ENCODE measurements at places on chromosomes 5 and 9.

DNA sequence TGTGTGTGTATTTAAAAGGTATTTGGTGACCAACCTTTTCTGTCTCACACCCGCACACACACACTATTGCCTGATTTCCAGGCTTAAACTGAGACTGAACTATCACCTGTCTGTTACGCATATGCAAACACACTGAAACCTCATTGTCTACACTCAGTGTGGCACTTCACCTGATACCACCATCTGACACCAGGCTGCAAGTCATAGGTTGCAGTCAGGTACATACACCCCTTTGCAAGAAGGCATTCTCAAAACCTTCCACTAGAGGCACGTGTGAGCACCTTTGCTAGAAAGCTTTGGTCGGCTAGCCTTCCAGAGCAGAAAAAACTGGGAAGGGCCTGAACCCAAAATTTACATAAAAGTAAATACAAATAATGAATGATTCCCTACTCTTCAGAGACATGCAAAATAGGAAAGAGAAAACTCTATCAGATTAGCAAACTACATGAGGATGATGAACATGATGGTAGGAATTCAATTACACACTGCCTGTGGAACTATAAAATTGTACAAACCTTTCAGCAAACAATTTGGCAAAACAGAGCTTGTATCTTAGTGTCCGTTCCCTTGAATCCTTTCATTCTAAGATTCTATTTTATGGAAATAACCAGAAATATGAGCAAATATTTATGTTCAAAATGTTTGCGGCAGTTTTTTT is 5.9 kb upstream of the FOXD1 start:
- no peak for DNase-seq

- DNase-seq, result no peak
These were observed 46.9 kb downstream of the MAP1B start for GRCh38 chr5:72154076-72154756.

GRCh38 chr9:4979239-4979638 is 5.8 kb upstream of the JAK2 start:
- DNase-seq, result no peak

- DNase-seq, result no peak
These were observed 27.1 kb downstream of the KCNMB1 start for GRCh38 chr5:170362102-170362501.

DNA sequence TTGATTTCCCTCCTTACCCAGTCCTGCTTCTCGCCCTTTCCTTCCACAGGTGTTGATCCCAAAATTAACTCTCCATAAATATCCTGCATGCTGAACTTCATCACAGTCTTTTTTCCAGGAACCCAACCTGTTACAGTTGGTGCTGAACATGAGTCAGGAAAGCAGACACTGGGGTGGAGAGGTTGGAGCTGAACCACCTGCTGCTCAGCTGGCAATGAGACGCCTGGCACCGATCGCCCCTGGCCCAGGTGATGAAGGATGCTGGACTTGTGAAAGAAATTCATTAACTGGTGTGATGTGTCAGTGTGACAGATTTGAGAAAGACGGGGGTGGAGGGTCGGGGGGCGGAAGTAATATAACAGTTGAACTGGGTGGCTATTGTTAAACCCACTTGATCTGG is 30.6 kb downstream of the CPLX2 start:
- no peak for DNase-seq

GRCh38 chr9:28136113-28136512 is 562.8 kb upstream of the C9orf72 start:
- no peak for DNase-seq

GRCh38 chr9:132645711-132646110 is 24.1 kb downstream of the DDX31 start:
- DNase-seq, result no peak

GRCh38 chr9:37870799-37871176 is 33.1 kb downstream of the SLC25A51 start:
- no peak for DNase-seq

GRCh38 chr5:35963381-35963843 is 25.0 kb upstream of the CAPSL start:
- no peak for DNase-seq
